ENCODE measurements at places on chromosomes 12 and 14.

- no peak for DNase-seq
These were observed 47.2 kb downstream of the UBE3B start for GRCh38 chr12:109524466-109525278.

- no peak for DNase-seq
These were observed 42.7 kb upstream of the NID2 start for GRCh38 chr14:52111583-52111982.

DNA sequence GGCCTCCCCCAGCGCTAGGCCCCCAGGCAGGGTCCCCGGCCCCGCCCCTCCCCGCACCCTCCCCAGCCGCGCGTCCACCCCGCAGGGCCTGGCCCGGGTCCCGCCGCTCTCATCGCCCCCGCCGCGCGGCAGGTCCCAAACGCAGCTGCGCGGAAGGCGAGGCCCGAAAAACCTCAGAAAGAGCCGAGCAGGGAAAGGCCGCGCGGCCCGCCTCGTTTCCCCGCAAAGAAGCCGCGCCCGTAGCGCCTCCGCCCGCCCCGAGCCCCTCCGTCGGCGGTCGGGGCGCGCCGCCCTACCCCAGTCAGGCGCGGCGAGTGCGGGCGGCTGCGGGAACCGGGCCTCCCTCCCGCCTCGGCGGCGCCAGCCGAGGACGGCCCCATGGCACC lies 324 bp downstream of the POLE start:
- no peak for DNase-seq

GRCh38 chr14:101195309-101195901 lies 291.9 kb upstream of the RTL1 start:
- no peak for DNase-seq

- no peak for DNase-seq
These were observed 228.6 kb upstream of the E2F7 start for GRCh38 chr12:77294016-77294415.

Measured in neural crest cell (in vitro differentiated cells).